ENCODE measurements at places on chromosomes 2 and 18.

GRCh38 chr2:73981081-73982001, 3.4 kb upstream of the TET3 start:
- DNase-seq, result no peak

DNA sequence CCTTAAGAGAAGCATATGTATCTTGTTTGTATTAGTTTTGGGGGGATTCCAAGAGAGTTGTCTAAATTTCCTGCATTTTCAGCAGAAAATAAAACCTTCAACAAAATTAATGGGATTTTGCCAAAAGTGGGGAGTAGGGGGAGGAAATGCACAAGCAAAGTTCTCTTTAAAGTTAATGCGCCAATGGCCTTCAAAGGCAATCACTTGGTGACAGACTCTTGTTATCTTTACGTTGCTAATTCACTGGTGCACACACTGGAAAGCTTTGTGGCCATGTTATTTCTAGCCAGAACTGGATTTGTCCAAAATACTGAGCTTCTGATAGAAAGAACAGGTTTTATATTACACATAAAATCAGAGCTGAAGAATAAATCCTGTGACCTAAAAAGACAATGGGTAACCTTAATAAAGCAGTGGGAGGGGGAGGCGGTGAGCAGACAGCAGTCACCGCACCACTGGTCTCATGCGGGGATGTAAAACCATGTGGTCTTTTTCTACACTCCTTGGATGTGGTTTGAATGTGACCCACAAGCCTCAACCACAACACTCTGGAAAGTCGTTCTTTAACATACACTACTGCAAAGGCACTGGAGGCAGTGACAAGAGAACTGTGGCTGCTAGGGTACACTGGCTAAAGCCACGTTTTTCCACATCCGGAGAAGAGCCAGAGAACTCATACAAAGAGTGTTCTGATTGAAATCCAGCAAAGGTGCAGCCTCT, 176.9 kb upstream of the SMAD7 start:
- no peak for DNase-seq

- DNase-seq, result peak; percentile 60
Measured at GRCh38 chr2:64655018-64655664, 1.4 kb upstream of the SERTAD2 start.

DNA sequence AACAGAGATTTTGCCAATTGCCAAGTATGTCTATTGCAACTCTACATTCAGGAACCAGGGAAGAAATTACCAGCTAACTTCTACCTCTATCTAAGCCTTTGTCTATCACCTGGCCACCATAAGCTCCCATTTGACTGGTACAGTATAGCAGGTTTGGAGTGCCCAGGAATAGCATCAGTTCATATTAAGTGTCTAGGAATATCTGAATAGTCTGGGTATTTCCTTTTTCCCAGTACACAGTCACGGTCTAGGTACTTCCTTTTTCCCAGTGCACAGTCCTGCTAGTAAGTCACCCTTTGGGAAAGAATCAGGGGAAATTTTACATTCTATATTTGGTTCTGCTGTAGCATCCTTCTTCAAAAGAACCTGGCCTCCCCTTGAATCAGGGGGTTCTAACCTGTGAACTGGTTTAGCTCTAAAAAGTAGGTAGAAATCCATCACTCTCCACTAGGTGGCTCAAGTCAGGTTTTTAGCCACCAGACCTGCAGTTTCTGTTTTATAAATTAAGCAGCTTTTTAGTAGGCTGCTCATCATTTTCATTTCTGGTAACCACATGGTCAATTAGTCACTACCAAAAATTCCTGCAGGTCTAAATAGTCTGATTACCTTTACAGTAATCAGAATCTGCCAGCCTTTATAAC, 49.3 kb upstream of the DNAJC10 start:
- no peak for DNase-seq

- DNase-seq, result no peak
Measured at GRCh38 chr2:231429152-231429551, 33.6 kb downstream of the B3GNT7 start.

GRCh38 chr2:225041207-225041850, 939 bp downstream of the DOCK10 start:
- peak; percentile 20 for DNase-seq

DNA sequence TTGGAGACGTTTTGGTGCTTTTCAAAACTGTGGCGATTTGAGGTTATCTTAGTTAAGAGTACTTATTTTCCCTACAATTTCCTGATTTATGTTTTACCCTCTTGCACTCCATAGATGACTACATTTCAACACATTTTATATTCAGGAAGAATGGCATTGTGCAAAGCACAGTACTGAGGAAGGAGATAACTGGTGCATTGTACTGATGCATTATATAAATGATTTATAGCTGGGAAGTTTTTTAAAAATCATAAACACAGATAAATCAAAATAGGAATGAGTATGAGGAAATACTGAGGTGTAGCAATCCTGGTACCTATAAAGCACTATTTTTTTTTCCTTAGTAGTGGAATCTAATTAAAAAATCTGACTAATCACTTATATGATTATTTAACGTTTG, 5.6 kb downstream of the REL start:
- DNase-seq, result no peak

DNA sequence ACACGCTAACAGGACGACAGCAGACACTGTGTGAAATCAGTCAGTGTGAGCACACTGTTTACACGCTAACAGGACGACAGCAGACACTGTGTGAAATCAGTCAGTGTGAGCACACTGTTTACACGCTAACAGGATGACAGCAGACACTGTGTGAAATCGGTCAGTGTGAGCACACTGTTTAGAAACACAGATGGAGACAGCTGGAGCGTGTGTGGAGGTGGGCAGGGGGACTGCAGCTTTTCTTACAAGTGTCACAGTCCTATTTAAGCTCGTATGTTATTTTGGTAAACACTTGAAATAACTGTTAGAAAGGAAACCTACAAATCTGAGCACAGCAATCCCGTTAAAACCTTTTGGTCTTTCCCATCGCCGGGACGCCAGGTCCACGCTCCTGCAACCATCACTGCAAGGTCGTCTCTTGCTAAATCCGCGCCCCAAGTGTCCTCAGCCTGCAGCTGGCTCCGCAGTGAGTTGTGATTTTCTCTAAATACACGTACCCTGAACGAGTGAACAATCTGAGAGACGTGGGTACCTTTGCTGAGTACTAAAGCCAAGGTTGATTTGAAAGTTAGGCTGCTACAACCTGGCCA, 58.9 kb upstream of the CTDP1 start:
- no peak for DNase-seq

DNA sequence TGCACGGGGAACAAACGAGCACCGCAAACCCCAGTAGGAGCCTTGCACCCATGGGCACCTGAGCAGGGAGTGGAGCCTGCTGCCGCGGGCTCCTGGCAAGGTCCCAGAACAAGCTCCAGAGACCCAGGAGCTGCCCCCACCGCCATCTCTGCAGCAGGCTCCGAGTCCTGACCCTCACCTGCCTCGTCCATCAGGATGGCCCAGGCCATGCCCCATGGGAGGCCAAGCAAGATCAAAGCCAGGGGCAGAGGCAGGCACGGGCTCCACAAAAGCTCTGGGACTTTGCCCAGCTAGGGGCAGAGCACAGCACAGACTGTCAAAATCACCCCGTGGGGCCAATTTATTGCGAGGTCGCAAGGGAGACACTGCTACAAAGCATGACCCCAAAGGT, 43.6 kb downstream of the GPC1 start:
- DNase-seq, result no peak

DNA sequence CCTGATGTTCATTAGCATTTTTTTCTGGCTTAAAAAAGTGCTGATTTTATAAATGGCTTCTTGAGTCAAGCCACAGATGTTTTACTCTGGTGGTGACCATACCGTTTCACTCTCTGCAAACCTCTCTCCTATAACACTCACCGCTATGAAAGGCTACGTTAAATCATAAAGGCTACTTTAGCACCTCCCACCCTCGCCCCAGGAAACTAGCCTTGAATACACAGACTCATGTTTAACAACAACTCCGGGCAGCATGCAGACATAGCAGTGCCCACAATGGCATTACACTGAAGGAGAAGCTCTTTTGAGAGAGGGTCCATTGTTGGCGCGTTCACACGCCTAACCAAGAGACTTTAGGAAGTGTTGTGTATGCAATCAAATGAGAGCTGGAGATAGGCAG, 5.6 kb downstream of the MYT1L start:
- DNase-seq, result no peak

DNA sequence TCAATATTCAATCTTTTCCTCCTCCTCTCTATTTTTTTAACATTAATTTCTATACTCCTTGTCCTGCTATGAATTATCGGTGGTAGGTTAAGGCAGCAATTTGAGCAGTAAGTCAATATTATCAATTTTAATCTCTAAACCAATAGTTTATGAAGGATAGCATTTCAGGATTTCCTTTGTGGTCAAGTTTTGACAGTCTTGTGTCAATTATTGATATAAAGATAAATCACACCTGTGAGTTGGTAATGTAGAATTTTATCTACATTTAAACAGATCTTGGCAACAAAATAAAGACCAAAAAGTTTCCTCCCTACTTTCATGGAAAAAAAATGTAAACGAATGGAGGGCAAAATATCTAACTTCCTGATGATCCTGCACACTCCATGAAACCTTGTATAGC, 87.3 kb downstream of the IKZF2 start:
- DNase-seq, result no peak

DNA sequence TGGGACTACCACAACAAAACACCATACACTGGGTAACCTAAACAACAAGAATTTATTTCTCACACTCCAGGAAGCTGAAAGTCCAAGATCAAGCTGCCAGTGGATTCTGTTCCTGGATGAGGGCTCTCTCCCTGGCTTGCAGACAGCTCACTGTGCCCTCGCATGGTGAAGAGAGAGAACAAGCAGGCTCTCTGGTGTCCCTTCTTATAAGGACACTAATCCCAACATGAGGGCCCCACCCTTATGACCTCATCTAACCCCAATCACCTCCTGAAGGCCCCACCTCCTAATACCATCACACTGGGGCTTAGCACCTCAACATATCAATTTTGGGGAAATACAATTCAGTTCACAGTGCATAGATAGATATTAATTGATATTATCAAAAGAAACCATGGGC, 83.5 kb downstream of the BIN1 start:
- no peak for DNase-seq

DNA sequence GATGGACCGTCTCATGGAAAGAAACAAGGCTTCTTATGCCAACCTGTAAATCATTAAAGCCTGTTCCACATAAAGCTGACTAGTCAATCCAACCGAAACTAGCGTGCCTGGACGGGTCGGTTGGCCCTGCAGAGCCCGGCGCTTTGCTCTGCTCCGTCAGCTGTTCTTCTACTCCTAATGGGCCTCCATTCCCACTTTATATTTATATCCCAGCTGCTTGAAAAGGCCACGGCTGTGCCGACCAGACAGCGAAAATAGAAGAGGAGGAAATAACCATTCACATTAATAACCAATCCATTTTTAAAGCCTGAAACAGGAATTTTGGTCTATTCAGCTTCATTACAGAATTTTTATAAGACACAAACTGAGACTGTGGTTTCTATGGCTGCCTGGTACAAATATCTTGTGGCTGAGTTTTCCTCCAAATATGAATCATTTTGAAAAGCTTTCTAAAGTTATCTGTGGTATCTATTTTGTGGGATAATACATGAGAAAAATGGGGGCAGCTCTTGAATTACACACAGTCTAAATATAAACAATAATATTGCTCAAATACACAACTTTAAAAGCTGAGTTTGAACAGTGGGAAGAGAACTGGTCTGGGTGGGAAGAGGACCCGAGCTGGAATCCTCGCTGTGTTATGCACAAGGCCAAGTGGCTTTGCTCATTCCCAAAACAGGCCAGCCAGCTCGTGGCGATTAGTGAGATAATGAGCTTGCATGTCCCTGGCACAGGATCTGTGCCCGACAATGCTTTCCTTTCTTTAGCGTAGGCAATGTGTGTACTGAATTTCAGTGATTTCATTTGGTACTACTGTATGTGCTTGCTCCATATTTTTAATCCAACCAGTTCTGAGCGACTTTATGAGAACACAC, 10.5 kb upstream of the FAM124B start:
- no peak for DNase-seq

DNA sequence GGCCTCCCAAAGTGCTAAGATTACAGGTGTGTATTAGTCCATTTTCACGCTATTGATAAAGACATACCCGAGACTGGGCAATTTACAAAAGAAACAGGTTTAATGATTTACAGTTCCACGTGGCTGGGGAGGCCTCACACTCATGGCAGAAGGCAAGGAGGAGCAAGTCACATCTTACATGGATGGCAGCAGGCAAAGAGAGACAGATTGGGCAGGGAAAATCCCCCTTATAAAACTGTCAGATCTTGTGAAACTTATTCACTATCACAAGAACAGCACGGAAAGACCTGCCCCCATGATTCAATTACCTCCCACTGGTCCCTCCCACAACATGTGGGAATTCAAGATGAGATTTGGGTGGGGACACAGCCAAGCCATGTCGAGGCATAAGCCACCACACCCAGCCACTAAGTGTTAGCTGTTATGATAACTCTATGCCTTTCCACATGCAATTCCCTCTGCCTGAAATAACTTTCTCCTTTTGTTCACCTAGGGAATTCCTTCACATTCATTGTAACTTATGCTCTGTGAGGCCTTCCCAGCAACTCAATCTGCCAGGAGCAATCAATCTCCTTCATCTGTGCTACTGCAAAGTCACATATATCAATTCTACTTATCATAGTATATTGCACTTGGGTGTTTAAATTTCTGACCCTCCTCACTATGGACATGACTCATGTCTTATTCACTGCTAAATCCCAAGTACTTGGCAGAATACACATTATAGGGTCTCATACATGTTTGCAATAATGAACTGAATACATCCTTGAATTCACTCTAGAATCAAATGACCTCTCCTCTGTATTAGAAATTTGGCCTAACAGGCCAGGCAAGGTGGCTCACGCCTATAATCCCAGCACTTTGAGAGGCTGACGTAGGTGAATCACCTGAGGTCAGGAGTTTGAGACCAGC, 7.4 kb downstream of the MCEE start:
- DNase-seq, result no peak

DNA sequence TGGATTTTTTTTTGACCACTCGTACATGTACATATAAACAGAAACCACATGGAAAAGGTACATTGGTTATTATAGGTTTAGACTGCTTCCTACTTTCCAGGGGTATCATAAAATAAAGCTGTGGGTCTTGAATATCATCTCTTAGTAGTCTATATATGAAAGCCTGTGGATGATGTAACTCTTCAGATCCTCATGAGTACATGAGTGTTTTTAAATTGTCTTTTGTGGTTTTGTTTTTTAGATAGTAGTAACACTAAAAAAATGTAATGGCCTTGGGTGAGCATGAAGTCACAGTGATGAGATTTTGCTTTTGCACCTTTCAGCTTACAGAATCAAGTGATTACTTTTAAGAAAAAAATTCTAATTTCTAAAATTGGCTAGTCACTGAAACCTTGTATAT, 80.2 kb downstream of the RAB3GAP1 start:
- no peak for DNase-seq

GRCh38 chr2:156540706-156541105, 104.5 kb downstream of the GPD2 start:
- no peak for DNase-seq

- peak; percentile 64 for DNase-seq
Measured at GRCh38 chr2:9288233-9288632, 81.6 kb downstream of the ASAP2 start.

- DNase-seq, result no peak
Measured at GRCh38 chr2:228066126-228066798, 115.2 kb downstream of the SPHKAP start.
